ENCODE measurements at places on chromosomes 5 and 9.
A peak's percentile ranks its signal among the peaks of the same experiment; 100 is the strongest.

- no peak for DNase-seq
Observed at GRCh38 chr5:122656160-122656559, 118.7 kb upstream of the SNX2 start.

DNA sequence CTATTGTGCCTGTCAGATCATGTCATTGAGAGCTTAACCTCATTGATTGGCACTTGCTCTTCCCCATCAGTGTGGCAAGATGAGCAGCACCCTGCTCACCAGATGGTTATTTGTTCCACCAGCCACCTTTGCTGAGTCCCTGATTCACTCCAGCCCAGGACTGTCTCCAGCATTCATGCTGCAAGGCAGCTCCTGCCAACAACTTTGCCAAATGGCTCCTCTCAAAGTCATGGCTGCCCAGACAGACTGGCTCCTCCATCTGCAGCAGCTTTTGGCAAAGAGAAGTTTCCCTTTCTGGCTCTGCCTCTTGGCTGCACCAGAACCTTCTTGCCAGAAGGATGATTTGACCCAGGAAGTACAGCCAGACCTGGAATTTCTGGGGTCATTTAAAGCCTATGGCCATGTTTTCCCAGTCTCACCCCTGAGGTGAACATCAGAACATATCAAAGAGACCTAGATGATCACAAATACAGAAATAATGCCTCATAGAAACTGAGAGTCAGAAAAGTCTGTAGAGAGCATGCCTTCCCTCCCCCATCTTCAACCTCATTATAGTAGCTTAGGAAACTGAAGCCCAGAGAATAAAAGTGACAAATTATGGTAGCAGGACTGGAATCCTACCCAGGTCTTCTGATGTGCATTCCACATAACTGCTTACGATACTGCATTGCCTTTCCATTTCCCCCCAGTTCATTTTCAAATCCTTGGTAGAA is 10.4 kb downstream of the PPP2R2B start:
- no peak for DNase-seq

- peak; percentile 60 for DNase-seq
Observed at GRCh38 chr5:152505442-152506042, 100.5 kb upstream of the NMUR2 start.

- no peak for DNase-seq
Observed at GRCh38 chr9:134591082-134591571, 50.5 kb upstream of the COL5A1 start.

DNA sequence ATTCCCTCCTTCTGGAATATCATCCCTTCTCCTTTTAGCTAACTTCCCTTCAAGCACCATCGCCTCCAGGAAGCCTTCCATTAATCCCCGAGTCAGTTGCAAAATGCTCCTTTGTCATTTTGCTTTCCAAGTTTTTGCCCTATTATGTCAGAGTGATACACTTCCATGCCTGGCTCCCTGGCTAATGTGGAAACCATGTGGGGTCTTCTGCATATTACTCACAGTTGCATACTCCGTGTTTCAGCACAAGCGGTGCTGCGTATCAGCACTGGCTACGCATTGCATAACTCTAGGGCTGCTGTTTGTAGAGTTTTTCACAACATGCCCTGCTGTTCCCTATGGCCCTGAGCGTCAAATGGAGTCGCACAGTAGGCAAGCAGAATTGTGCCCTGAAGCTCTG is 1.9 kb downstream of the TEX53 start:
- DNase-seq = no peak

DNA sequence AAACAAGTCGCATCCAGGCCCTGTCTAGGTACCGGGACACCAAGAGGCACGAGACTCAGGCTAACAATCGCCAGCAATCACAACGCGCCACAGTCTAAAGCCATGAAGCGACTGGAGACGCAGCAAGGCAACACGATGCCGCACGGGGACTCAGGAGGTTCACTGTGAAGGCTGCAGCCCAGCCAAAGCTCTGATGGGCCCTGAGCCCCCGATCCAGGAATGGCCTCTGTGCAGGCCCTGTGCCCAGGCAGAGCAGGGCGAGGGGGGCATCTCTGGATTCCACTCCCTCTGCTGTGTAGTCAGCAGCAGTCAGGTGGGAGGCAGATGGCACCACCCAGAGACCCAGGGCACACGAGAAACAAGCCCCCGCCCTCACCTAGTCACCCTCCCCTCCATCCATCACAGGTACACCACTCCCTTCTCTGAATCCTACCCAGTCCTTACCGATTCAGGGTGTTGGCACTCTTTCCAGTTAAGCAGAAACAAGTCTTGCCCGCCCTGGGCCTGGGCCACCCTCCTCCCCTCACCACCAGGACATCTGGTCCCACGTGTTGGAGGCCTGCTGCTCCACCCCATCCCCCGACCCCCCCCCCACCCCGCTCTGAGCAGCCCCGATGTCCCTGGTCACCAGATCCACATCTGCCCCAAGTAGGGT is 1.1 kb downstream of the RALGDS start:
- no peak for DNase-seq

GRCh38 chr5:168347368-168348083 is 56.1 kb downstream of the WWC1 start:
- DNase-seq = no peak

GRCh38 chr9:110947491-110948044 is 90.7 kb downstream of the LPAR1 start:
- no peak for DNase-seq

DNA sequence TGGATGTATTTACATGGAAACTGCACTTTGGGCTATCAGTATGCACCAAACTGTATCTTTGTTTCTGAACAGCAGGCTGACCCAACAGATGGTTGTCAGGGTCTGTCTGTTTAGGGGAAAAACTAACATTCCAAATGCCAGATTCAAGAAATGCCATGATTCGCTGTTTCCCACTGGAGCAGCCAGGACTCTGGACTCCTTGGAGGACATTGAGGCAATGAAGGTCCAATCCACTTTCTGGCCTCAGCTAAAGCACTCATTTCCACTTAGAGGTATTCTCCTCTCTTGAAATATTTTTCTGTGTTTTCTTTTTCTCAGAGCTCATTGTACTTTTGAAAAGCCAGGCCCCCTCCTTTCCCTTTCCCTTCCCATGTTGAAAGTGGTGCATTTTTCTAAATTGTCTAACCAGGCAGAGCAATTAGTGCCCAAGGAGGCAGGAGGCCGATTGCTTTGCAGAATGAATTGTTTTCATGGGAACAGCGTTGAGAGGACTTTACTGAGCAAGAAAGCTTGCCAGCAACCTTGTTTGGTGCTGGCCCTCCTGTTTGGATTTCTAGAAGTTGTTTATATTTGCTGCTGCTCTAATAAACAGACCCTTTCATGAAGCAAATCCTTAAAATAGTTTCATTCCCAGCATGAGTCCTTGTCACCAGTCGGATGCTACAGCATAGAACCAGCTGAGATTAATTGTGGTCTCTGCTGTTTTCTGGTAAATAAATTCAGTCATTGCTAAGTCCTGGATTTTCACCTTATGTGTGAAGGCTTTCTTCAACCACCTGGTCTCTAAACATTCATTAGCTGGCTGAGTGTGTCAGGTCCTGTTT is 132.8 kb upstream of the TAF11L2 start:
- no peak for DNase-seq

- no peak for DNase-seq
Observed at GRCh38 chr9:132415181-132415580, 5.2 kb downstream of the CFAP77 start.

DNA sequence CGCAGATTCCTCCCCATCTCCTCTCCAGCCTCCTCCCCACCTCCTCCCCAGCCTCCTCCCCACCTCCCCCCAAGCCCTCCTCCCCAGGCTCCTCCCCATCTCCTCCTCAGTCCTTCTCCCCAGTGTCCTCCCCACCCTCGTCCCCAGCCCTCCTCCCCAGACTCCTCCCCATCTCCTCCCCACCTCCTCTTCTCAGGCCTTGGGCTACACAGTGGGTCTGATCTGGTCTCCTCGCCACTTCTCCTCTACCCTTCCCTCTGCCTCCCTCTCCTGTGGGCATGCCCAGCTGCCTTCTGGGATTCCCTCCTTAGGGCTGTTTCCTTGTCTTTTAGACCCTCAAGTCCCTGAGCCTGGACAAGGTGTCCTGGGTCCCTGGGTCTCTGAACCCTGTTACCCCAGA is 28.3 kb downstream of the CXXC5 start:
- DNase-seq = no peak

GRCh38 chr9:125747765-125748445 is 732 bp downstream of the PBX3 start:
- DNase-seq = no peak

DNA sequence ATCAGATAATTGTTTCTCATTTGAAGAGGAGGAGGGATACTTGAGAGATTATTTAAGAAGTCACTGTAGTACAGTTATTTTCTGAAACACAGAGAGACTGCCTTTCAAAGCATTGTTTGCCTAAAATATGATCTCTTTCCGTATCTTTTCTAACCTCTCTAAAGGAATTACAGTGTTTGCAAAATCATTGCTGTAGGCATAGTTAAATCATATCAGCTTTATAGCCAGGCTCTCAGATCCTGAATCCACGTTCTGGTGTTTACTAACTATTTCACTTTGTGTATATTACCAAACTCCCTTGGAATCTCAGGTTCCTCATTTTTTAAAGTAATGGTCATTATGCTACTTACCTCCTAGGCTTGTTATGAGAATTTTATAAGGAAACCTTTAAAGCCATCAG is 1151.6 kb upstream of the CDH9 start:
- no peak for DNase-seq

DNA sequence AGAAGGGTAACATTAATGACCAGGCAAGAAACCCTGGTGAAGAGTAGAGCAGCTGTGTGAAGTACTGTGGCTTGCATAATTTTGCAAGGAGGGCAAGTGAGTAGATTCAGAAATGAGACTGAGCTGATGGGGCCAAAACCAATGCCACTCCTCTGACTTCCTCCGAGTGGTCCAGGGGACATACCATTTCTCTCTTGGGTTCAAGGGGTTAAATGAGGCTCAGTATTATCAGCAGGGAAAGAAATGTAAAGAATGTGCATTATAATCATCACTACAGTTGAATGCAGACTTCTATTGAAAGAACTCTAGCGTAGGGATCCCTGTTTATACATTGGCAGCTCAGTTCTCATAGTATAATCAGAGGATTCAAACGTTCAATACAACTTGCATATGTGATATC is 9.9 kb downstream of the POLR3G start:
- no peak for DNase-seq

DNA sequence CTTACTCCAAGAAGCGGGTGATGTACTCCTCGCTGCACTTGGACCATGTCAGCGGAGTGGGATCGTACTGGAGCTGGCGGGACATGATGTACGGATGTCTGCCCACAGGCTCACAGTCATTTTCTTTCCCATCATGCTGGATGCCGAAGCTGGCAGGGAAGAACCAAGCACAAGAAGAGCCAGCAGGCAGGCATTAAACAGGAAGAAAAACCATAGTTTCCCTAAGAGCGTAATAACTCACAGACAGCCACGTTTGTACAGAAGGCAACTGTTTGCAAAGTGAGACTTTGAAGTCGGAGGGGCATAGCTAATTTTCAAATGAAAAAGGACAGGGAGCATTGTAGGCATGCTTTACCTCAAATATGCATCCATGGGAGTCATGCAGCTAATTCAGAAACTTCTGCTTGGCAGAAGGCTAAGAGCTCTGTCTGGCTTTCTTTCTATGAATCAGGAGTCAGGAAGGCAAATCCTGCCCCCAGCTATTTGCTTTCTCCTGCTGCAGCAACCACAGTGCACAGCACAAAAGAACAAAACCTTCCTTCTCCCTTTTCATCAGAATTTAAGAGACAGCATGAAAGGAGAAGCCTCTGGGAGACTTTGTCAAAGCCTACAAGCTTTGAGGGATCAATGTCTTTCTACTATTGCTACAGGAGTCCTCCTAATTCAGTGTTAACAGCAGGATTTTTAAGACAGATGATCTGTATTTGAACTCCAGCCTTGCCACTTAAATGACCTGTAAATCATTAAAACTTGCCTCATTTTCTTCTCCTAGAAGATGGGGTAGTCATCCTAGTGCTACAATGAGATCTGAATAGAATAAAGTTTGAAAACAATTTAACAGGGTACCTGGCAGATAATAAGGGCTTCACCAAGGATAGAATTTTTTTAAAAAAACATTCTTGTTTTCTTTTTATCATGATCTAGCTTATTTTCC is 209.1 kb downstream of the TARS1 start:
- DNase-seq = no peak

DNA sequence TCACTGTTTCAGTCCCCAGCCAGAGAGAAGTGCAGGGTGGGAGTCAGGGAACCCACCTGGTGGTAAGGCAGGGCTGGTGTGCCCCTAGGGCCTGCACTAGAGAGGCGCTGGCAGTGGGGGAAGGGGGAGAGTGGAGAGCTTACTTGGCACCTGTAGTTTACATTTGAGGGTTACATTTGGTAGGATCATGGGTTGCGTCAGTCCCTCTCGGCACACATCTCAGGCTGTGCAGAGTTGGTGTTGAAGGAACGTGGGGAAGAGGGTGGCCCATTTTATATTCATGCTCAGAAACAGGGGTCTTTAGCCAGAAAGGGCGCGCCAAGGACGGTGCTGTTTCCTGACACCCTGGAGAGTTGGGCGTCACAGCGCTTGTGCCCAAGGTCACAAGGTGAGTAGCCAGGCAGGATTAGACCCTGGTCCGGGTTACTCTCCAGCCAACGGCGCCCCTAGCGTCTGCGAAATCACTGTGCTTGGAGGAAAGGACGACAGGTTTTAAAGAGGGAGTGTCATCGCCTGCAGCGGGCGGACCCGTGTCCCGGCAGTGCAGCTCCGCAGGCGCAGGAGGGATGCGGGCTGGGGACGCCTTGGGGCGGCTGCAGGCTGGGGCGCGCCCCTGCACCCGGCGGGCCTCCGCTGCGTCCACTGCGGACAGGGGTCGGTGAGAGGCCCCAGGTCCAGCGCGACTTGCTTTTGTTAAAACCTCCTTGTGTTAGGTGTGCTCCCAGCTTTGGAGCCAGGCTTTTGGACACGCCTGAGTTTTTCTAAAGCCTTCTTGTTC is 272.6 kb downstream of the FANCC start:
- DNase-seq = no peak

DNA sequence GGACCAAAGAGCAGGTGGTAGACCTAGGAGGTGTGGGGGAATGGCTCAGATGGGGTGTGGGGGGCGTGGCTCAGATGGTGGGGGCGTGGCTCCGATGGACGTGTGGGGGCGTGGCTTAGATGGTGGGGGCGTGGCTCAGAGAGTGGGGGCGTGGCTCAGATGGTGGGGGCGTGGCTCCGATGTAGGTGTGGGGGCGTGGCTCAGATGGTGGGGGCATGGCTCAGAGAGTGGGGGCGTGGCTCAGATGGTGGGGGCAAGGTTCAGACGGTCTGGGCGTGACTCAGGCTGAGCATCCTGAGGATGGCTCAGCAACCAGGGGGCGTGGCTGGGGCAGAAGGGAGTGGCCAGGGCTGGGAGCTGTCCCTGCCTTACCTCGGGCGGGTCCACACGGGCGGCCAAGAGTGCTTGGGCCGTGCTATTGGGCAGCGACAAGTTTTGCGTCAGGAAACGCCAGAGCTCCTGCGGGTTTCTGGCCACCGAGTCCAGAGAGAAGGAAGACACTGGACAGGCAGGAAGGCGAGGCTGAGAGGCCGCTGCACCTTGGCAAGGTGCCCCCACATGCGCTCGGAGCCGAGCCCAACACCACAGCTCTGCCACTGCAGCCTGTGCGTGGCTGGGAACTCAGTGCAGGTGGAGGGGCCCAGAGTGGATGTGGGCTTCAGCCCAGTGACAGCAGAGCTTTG is 5.9 kb downstream of the ABCA2 start:
- DNase-seq = peak; percentile 70

- DNase-seq = no peak
Observed at GRCh38 chr9:120924698-120925534, 1.7 kb downstream of the TRAF1 start.

Measured in inflammatory macrophage treated with lipopolysaccharide for 1 hour (primary cell).